RWPE1 (cell line): ENCODE measurements at places on chromosomes 7 and 10.

- no peak for DNase-seq
Measured at GRCh38 chr10:86031-86430, 36.9 kb upstream of the TUBB8 start.

DNA sequence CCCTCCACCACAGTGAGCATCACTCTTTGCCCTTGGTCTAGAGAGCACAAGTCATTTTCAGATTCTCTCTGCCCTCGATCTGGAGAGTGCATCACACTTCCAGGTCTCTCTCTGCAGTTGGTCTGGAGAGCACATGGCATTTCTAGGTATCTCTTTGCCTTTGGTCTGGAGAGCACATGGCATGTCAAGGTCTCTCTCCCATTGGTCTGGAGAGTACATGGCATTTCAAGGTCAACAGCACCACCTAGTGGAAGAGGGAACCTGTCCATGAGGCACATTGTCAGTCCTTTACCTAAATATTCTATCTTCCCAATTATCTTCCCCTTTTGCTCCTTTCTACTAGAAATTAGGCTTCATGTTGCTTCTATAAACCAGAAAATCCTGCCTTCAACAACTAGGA lies 1139.4 kb downstream of the XPNPEP1 start:
- no peak for DNase-seq

GRCh38 chr7:33130184-33130583 lies 820 bp downstream of the BBS9 start:
- DNase-seq: no peak

DNA sequence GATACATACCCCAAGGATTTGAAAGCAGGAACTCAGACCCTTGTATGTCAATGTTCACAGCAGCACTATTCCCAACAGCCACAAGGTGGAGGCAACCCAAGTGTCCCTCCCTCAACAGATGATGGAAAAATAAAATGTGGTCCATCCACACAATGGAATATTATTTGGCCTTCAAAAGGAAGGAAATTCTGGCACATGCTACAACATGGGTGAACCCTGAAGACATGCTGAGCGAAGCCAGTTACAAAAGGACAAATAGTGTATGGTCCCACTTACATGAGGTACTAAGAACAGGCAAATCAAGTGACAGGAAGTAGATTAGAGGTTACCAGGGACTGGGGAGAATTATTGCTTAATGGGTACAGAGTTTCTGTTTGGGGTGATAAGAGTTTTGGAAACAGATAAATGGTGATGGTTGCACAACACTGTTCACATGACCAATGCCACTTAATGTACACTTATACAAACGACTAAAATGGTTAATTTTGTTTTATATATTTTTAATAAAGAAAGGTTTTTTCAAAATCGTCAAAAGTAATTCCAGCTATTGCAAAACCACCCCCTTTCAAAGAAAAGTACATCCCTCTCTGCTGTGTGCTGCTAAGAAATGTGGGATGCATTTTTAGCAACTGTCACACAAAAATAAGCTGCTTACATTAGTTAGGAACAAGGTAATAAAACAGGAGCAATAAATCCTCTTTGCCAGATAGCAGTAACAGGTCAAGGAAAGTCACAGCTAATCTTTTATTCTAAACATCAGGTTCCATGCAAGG lies 85.7 kb downstream of the GRB10 start:
- DNase-seq: no peak

GRCh38 chr10:133242611-133243356 lies 5.1 kb downstream of the VENTX start:
- no peak for DNase-seq

DNA sequence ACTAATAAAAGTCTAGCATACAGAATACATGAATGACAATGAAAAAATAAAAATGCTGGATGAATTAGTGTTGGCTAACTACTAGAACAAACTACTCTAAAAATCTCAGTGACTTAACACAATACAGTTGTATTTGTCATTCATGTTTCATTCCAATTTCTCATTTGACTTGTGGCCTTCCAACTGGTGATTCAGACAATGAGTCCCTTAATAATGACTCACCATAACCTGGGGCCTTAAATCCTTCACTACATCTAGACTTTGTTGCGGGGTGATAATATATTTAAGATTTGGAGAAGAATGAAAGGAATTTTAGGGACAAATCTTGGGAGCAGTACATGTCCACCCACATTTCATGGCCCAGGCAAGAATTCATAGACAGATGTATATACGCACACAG lies 90.5 kb upstream of the POM121L12 start:
- DNase-seq: peak; percentile 5

- no peak for DNase-seq
Measured at GRCh38 chr10:15352201-15352600, 18.9 kb downstream of the FAM171A1 start.

DNA sequence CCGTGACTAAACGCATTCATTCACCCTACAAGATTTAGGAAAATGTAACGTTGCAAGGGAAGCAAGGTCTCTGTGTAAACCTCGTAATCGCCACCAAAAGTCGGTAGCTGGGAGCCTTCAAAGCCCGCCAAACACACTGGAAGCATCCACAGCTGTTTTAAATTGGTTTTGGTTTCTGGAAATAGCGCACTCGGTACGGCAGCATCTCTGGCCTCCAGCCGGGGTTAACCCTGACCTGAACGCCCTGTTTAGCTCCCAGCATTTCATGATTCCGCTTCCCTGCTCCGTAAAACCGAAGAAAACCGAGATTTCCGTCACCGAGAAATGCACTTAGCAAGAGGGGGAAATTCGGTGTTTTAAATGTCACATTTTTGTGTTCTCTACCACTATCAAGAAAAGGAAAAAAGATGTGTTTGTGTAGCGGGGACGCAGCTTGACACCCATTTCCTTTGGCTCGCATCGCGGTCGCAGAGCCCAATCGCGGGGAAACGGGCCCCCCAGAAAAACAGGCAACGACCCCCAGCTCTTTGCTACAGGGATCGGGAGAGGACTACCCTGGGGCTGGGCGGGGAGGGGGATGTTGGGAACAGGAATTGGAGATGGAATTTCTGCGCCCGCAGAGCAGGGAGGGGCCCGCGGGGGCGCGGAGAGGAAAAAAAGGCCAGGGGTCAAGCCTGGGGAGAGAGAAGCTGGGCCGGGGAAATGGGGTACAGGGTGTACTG lies 646 bp downstream of the SGCE start:
- no peak for DNase-seq

DNA sequence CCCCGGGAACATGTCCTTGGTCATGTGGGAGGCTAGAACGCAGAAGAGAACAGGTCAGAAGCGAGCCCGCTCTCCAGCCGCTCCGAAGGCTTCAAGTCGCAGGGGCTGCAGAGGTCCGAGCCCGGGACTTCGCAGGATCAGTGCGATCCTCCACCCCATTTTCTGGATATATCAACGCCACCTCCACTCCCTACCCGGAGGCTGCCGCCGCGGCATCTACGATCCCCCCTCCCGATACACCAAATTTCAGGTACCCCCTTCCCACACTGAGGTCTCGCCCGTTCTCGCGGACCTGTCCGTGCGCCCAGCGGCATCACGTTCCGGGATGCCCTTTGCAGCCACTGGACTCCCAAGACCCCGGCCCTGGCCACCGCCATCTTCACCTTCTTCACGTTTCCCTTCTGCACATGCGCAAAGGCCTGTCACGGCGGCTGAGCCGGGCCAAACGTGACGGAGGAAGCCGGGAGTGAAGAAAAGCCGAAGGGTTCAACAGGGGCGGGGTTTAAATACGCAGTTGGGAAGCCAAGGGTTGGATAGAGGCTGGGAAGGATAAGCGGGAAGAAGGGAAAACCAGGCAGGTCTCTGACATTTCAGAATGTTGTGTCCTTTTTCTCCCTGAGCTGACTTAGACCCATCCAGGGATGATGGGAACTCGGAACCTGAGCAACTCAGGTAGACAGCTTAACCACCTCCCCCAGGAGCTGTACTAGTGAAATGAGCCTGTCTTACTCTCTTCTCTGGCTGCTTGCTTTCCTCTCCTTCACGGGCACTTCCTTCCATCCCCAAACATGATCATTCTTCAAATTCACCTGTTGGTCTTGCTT lies at the start of gene NDUFB8:
NDUFB8 (minus strand) TSS at position 397 of the 824 bp plus-strand sequence; CDS start at position 377, 20 bp downstream.
- DNase-seq: peak; percentile 83

GRCh38 chr10:122514045-122514840 lies 46.3 kb upstream of the DMBT1 start:
- no peak for DNase-seq

GRCh38 chr10:117133273-117134055 lies 4.6 kb downstream of the VAX1 start:
- DNase-seq: no peak

- DNase-seq: no peak
Measured at GRCh38 chr10:73793456-73793855, 8.1 kb downstream of the ZSWIM8 start.

GRCh38 chr10:1514681-1515080 lies 222.6 kb downstream of the ADARB2 start:
- DNase-seq: no peak

GRCh38 chr10:54800741-54801421 lies at the start of gene PCDH15:
TSS of gene PCDH15 (minus strand) at chr10:54801231. CDS start at chr10:54664262, 136,969 bp downstream.
- DNase-seq: peak; percentile 7

DNA sequence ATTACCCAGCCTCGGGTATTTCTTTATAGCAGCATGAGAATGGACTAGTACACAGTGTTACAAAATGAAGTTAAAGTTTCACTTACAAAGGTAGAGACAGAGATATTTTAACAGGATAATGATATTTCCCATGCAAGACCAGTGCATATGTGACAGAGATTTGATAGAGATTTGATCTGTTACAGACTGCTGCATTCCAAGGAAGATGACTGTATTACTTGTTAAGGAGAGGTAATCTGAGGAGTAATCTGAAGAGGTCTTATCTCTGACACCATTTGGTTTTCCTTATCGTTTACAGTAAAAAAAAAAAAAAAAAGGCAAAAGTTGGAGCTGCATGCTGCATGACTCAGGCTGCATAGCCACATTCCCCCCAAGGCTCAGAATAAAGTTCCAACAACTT lies 289.6 kb downstream of the POM121L12 start:
- no peak for DNase-seq

DNA sequence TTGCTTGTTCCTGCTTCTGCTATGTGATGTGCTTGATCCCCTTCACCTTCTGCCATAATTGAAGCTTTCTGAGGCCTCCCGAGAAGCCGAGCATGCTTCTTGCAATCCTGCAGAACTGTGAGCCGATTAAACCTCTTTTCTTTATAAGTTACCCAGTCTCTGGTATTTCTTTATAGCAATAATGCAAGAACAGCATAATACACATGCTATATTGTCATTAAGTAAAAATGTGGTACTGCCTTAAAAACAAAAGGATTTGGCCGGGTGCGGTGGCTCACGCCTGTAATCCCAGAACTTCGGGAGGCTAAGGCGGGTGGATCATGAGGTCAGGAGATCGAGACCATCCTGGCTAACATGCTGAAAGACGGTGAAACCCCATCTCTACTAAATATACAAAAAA lies 59.6 kb upstream of the ANAPC16 start:
- DNase-seq: no peak

GRCh38 chr7:155984609-155985405 lies 172.5 kb upstream of the SHH start:
- DNase-seq: no peak

DNA sequence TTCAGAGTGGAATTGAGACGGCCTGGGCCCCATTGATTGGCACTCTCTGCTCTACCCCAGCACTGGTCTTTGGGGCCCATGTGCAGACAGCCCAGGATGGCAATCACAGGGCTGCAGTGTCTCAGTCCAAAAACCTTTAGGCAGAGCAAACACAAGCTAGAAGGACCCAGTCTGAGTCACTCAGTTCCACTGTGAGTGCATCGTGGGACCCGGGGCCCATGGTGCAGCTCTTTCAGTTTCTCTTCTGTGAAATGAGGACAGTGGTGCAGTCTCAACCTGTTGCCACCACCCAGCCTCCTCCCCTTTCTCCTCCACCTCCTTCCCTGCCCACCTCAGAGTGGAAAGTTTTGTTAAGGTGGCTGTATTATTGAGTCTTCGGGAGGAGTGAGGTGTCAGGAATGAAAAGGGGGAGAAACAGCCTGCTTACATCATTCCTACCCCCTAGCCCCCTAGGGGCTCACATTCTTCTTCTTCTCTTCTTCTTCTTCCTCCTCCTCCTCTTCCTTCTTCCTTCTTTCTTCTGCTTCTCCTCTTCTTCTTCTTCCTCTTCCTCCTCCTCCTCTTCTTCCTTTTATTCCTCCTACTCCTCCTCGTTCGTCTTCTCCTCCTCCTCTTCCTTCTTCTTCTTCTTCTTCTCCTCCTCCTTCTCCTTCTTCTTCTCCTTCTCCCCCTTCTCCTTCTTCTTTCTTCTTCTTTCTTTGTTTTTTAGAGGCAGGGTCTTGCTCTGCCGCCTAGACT lies 19.5 kb upstream of the CARD11 start:
- DNase-seq: no peak

DNA sequence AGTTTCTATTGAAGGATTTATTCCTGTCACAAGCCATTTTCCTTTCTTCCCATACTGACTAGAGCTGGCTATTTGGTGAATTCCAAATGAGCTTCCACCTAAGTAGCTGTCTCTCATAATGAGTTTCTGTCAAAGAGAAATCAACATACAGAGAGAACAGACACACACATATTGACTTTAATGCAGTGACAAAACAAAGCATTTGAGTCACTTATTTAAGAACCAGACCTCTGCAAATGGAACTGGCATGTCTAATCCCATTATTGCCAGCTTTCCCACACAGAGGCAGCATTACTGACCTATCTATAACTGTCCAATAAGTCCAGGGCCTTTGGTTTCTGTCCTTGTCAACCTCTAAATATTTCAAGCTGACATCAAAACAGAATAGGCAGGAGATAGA lies 179.3 kb upstream of the CSTF2T start:
- no peak for DNase-seq

GRCh38 chr7:12884033-12884432 lies 196.6 kb downstream of the ARL4A start:
- DNase-seq: no peak

DNA sequence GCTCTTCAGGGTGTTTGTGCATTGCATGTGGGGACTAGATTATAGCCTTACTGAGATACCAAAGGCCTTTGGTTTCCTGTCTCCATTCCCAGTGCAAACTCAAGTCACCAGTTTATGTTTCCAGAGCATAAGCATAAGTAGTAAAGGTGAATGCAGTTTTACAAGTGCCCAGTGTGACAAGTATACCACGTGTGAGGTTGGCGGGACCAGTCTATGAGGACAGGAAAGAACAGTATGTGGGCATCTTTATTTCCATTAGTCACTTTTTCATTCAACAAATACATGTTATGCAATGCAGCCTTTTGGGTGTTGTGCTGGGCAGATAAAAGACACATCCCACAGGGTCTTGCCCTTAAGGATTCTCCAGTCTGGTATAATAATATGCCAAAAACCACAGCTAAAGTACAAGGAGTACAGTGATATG lies 146.5 kb downstream of the ARID5B start:
- DNase-seq: no peak

- DNase-seq: no peak
Measured at GRCh38 chr10:31619531-31620061, 300.6 kb downstream of the ZEB1 start.

- DNase-seq: no peak
Measured at GRCh38 chr10:47370015-47370767, 13.9 kb downstream of the ZNF488 start.

DNA sequence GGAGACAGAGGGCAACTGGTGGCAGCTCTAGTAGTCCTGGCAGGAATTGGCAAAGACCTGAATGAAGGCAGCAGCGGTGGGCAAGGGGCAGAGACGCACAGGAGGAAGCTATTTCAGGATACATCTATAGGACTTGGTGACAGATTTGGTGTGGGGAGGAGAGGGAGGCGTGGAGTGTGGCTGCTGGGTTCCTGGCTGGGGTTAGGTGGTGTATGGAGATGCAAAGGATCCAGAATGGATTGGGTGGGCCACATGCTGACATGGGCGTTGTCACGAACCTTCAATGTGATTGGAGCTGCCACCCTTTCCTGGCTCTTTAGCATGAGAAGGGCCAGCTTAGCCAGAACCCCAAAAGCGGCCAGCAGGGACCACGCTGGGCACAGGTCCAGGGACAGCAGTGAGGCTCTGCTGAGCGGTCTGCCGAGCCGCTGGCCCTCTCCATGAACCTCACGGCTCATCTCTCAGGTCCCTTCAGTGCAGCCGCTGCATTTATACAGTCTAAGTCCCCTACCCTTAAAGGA lies 10.2 kb upstream of the ADCY1 start:
- no peak for DNase-seq
